ENCODE measurements at places on chromosomes 3 and 15.

- no peak for DNase-seq
These were observed 11.0 kb downstream of the NDUFB5 start for GRCh38 chr3:179615458-179616173.

GRCh38 chr3:105553851-105554250, 187.1 kb downstream of the ALCAM start:
- no peak for DNase-seq

- DNase-seq = no peak
These were observed 300.0 kb downstream of the CHST2 start for GRCh38 chr3:143419611-143420010.

- no peak for DNase-seq
These were observed 98.9 kb downstream of the TOP2B start for GRCh38 chr3:25565807-25566206.

- no peak for DNase-seq
These were observed 95.1 kb upstream of the MEX3B start for GRCh38 chr15:82140886-82141285.

DNA sequence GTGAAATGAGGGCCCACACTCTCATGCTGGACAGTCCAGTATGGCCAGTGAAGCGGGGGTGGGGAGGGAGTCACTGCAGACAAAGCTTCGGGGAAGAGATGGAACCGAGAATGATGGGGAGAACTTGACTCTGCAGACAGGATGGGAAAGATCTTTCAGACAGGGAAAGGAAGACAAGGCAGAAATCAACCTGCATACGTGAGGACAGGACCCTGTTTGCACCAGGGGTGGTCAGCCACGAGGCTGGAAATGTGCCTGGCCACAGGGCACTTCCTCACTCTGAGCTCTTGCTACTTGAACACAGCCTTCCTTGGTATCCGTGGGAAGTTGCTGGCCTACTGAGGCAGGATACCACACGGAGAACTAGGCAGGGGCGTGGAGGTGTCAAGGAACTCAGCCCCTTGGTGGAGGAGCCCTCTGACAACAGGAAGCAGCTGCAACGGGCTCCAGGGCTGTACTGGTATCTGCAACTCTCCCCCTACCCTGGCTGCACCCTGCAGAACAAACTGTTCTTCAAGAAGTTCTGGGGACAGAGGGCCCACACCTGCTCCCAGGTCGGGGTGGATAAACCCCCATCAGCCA, 9.3 kb upstream of the SRP14 start:
- DNase-seq = peak; percentile 58

GRCh38 chr15:49814709-49815108, 193.9 kb downstream of the DTWD1 start:
- no peak for DNase-seq

- DNase-seq = no peak
These were observed 1.1 kb downstream of the KIF15 start for GRCh38 chr3:44762690-44763089.

DNA sequence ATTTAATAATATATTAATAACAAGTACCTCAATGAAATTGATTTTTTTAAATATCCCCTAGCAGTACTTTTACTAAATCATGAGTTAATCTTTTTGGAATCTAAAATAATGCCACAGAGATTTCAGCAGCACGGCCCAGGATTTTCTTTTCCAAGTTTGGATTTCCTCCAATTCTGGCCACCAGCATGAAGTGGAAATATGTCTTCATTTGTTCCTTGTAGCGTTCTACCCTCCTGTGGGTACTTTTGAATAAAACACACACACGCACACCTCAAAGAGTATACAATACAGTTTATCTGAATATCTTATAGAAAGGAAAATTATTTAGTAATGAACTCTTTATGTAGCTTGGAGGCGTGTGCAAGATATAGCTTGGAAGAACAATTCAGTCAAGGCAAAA, 125.1 kb upstream of the STT3B start:
- no peak for DNase-seq

- DNase-seq = no peak
These were observed 237.7 kb upstream of the AGTR1 start for GRCh38 chr3:148459931-148460513.

DNA sequence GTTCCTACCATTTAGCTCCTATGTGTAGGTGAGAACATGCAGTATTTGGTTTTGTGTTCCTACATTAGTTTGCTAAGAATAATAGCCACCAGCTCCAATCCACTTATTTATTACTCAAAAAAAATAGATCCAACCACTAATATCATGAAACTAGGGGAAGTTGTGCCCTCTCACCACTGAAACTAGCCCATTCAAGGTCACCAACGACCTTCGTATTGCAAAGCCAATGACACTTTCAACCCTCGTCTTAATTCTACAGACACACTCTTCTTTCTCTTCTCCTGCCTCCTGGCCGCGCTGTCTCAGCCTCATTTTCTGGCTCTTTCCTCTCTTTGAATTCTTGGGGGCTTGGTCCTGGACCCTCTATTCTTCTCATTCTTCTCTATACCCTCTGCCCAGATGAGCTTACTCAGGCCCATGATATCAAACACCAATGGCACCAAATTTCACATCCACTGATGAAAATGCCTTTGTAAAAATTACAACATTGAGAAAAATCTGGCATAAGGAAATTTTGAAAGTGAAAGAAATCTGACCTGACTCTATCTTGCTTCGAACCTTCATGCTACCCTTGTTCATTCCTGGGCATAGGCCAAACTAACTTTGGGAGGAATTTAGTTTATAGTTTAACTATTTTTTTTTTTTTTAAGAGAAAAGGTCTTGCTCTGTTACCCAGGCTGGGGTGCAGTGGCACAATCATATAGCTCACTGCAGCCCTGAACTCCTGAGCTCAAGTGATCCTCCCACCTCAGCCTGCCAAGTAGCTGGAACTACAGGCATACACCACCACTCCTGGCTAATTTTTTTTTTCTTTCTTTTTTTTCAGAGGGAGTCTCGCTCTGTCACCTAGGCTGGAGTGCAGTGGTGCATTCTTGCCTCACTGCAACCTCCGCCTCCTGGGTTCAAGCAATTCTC, 25.4 kb upstream of the LIMD1 start:
- DNase-seq = no peak

GRCh38 chr15:68256675-68257450, 20.7 kb upstream of the FEM1B start:
- DNase-seq = peak; percentile 86

GRCh38 chr3:68571321-68571720, 361.0 kb downstream of the TAFA4 start:
- no peak for DNase-seq

GRCh38 chr3:42719002-42719401, 16.4 kb upstream of the HHATL start:
- DNase-seq = no peak

All from activated T-cell treated with anti-CD3 and anti-CD28 coated beads, Interleukin-2, amount 50 U/mL, for 24 hours (primary cell).